ENCODE measurements at places on chromosomes 16 and 17.

- no peak for DNase-seq
Measured at GRCh38 chr17:2701996-2702741, 9.4 kb downstream of the CLUH start.

- no peak for DNase-seq
Measured at GRCh38 chr17:67578142-67578457, 139.6 kb upstream of the NOL11 start.

GRCh38 chr17:28612531-28612930 lies 1.5 kb downstream of the RSKR start:
- DNase-seq: no peak

GRCh38 chr17:65523853-65524664 lies 37.4 kb downstream of the AXIN2 start:
- DNase-seq: no peak

DNA sequence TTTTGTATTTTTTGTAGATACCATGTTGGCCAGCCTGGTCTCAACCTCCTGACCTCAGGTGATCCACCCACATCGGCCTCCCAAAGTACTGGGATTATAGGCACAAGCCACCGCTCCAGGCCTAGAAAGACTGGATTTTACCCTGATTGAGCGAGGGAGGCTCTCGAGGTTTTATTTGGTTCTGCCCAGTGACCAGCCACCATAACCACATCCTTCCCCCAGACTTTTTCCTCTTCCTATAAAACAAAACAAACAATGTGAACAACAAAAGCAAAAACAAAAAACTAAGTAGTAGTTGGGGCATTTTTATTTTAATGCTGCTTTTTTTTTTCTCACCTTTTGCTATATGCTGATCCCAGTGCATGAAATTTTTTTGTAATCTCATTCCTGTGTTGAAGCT lies 509.6 kb downstream of the MAF start:
- no peak for DNase-seq

GRCh38 chr16:31508706-31509195 lies 560 bp upstream of the RUSF1 start:
- DNase-seq: no peak

- no peak for DNase-seq
Measured at GRCh38 chr16:85234310-85235204, 122.3 kb upstream of the CIBAR2 start.

All from stimulated activated CD4-positive, alpha-beta T cell treated with anti-CD3 and anti-CD28 coated beads, Interleukin-1b, Interleukin-23, amount 100 ng/mL, for 1 hour (primary cell).